ENCODE measurements at places on chromosomes 5 and 9.

DNA sequence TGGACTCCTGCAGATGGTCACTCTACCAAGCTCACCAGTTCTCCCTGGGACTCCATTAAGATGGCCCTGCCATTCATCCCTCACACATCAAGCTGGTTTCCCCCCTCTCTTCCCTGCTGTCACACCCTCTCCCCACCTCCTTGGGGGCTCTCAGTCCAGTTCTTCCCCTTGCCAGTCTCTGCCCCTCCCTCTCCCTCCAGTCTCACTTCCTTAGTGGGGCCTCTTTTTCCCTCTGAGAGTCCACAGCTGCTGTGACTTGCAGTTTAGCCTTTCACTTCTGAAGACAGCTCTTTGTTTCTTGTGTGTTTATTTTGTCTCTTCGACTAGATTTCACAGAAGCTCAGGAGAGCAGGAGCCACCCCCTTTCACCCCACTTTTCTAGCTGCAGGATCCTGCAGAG, 10.5 kb downstream of the DOCK2 start:
- DNase-seq, result peak; percentile 20

DNA sequence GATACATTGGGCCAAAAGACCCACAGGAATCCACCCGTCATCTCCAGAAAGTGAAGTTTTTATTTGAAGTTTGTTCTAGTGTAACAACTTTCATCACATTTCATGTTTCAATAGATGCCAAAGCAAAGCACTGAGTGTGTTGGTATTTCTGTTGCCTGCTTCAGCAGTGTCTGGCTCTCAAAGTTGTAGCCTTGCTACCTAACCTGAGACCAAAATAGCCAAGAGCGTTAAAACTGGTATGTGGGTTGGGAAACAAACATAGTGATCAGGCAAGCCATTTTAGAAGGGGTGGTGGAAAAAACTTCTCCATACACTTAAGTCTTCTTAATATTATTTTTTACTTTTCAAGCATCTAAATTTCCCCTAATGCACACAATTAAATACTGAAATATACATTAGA, 150.3 kb upstream of the DHFR start:
- no peak for DNase-seq

GRCh38 chr5:150137168-150137957, 18.3 kb downstream of the PDGFRB start:
- no peak for DNase-seq

DNA sequence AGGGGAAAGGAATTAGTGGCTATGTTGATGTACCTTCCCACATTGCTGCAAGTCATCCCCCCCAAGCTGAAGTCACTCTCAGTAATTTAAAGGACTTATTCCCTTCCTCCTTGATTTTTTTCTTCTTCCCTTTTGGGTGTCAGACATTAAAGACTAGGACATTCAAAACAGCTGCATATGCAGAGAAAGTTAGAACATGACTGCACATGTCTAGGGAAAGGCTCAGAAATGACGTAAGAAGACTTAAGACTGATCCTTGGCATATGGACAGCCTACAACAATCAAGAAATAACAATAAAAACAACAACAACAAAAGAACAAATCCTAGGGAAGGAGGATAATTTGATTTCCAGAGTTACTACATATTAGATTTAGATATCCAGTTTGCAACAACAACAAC, 997.5 kb downstream of the TLE4 start:
- no peak for DNase-seq

DNA sequence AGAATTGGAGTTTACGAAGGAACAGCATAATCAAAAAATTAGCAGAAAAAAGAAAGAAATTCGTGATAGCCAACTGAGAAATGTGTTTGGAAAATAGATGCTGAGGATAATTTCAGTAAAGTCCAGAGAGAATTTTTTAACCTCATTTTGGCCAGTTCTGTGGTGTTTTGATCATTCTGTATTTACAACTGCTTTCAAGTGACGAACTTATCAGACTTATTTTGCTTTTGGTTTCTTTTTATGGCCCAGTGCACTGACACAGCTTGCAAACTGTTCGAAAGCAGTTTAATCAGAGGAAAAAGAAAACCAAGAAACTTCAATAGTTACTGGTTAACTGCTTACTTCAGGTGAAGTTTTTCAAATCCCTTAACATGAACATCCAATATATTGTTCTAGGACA, 1.9 kb downstream of the SDHA start:
- DNase-seq, result no peak

GRCh38 chr5:175457466-175457865, 13.5 kb upstream of the DRD1 start:
- DNase-seq, result no peak

All from DND-41 (cell line).